ENCODE measurements at places on chromosomes 2 and 18. TPM values are rescaled to one million over a fixed set of nuclear protein-coding genes. Genes with fewer than 3 reads are reported as not detected.

The MRPL19 gene
- total RNA-seq = 65.4 TPM

The ASPRV1 gene
- 0.23 TPM for total RNA-seq

The SCTR gene
- total RNA-seq = not detected

The ID2 gene
- total RNA-seq = 0.54 TPM

The RESP18 gene
- total RNA-seq = not detected

The ARL4C gene
- total RNA-seq = 6.4 TPM

The NAT8 gene
- total RNA-seq = not detected

The B3GNT7 gene
- total RNA-seq = not detected

The CREG2 gene
- total RNA-seq = not detected

The FHOD3 gene
- total RNA-seq = 5.3 TPM

The ALK gene
- not detected for total RNA-seq

The PRADC1 gene
- total RNA-seq = 9.5 TPM

The PIEZO2 gene
- 0.49 TPM for total RNA-seq

The CSRNP3 gene
- 0.33 TPM for total RNA-seq

The DYSF gene
- total RNA-seq = 2.0 TPM

The GKN1 gene
- total RNA-seq = not detected

The MTA3 gene
- 41.4 TPM for total RNA-seq

The OTOF gene
- total RNA-seq = not detected

The NOSTRIN gene
- 0.44 TPM for total RNA-seq

The SFTPB gene
- total RNA-seq = 0.32 TPM

The KCNG2 gene
- not detected for total RNA-seq

The BOLL gene
- not detected for total RNA-seq

The C1GALT1C1L gene
- 0.27 TPM for total RNA-seq

The RNF125 gene
- total RNA-seq = 3.5 TPM

The GCG gene
- not detected for total RNA-seq

The ICA1L gene
- 8.0 TPM for total RNA-seq

The MPP4 gene
- not detected for total RNA-seq

The GULP1 gene
- total RNA-seq = 9.3 TPM

The KIAA2012 gene
- not detected for total RNA-seq

The VIL1 gene
- not detected for total RNA-seq

The ERCC3 gene
- total RNA-seq = 38.2 TPM

The UGT1A8 gene
- total RNA-seq = not detected

The POTEC gene
- total RNA-seq = not detected

The TXNDC2 gene
- total RNA-seq = not detected

The TPO gene
- not detected for total RNA-seq

The NEURL3 gene
- not detected for total RNA-seq

The ALPG gene
- not detected for total RNA-seq

The ENOSF1 gene
- total RNA-seq = 111 TPM

The STARD7 gene
- total RNA-seq = 105 TPM

The ABCB6 gene
- total RNA-seq = 18.8 TPM

The VWC2L gene
- not detected for total RNA-seq

The HRH4 gene
- total RNA-seq = 0.10 TPM

The PROKR1 gene
- not detected for total RNA-seq

The LTBP1 gene
- total RNA-seq = 99.0 TPM
